IPS-NIHi11 (cell line): ENCODE measurements at places on chromosomes 11 and 22.

GRCh38 chr11:131663405-131664200 lies 293.2 kb downstream of the NTM start:
- DNase-seq, result no peak

GRCh38 chr11:58742981-58743880 lies 11.5 kb upstream of the GLYAT start:
- DNase-seq, result no peak

GRCh38 chr22:39898997-39899396 lies 1.9 kb upstream of the GRAP2 start:
- no peak for DNase-seq

GRCh38 chr11:32478277-32478731 lies 43.0 kb upstream of the WT1 start:
- no peak for DNase-seq

- no peak for DNase-seq
Measured at GRCh38 chr11:100855466-100856067, 168.5 kb downstream of the ARHGAP42 start.

- no peak for DNase-seq
Measured at GRCh38 chr11:74339619-74340018, 28.2 kb upstream of the P4HA3 start.

DNA sequence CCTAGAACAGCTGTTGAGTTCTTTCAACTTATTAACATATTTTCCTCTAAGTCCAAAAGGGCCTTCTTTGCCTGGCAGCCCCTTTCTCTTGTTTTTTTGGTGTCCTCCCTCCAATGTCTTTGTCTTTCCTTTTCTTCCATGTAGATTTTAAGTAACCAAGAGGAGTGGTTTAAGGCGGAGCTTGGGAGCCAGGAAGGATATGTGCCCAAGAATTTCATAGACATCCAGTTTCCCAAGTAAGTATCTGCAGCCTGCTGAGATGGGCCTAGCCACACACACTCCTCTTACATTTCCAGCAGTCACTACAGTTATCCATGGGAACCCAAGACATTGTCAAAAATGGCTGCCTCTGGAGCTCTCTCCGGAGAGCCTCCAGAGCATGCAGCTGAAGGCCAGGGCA lies 4.5 kb upstream of the TMA7B start:
- no peak for DNase-seq
